NAMALWA (cell line): ENCODE measurements at places on chromosomes 6 and 20.
A peak's percentile ranks its signal among the peaks of the same experiment; 100 is the strongest.

- no peak for DNase-seq
Observed at GRCh38 chr6:167559675-167560479, 235.0 kb downstream of the TTLL2 start.

DNA sequence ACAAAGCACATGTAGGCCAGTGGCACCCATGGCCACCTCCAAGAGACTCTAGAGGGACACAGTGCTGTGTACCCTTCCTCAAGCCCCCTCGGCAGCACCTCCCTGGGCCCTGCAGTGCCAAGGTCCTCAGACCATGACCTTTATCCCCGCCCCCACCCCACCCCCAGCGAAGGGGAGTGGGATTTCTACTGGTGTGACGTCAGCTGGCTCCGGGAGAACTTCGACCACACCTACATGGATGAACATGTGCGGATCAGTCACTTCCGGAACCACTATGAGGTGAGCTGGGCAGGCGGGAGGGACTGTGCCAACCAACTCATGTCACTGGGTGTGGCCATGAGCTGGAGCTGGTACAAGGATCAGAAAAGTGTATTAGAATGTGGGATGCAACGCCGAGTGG lies 38.0 kb downstream of the TTLL9 start:
- DNase-seq, result no peak

- DNase-seq, result no peak
Observed at GRCh38 chr20:699811-700338, 24.3 kb upstream of the SCRT2 start.

GRCh38 chr6:75528423-75528822 lies 34.8 kb upstream of the FILIP1 start:
- DNase-seq, result no peak

DNA sequence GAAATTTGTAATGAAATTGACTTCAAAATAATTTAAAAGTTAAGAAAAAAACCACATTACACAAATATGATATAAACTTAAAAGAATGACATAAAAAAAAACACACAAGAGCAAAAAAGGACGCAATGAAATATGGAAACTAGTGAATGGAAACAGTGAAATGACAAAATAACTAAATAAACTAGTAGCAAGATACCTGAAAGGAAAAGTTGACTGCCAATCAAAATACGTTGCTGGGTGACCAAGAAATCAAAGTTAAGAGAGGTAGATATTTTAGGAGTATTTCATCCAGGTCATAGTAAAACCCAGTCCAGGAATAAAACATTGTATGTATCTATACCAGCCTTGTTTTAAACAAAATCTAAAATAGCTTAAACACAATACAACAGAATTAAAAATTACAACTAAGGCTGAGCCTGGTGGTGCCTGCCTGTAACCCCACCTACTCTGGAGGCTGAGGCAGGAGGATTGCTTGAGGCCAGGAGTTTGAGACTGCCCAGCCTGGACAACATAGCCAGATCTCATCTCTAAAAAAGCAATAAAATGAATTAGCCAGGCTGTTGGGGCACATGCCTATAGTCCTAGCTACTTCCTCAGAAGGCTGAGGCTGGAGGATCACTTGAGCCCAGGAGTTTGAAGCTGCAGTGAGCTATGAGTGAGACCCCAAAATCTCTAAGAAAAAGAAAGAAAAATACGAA lies 22.0 kb downstream of the C6orf15 start:
- DNase-seq, result no peak

- peak; percentile 61 for DNase-seq
Observed at GRCh38 chr20:33733654-33734576, 2.1 kb downstream of the ZNF341 start.
